ENCODE measurements at places on chromosomes 2 and 18. TPM values are rescaled to one million over a fixed set of nuclear protein-coding genes. Genes with fewer than 3 reads are reported as not detected.

The CYBRD1 gene
- 48.4 TPM for total RNA-seq

The PRSS56 gene
- total RNA-seq: not detected

The DOK6 gene
- 0.96 TPM for total RNA-seq

The CAPN14 gene
- total RNA-seq: 0.27 TPM

The POTEC gene
- not detected for total RNA-seq

The CROCC2 gene
- total RNA-seq: not detected

The CCDC138 gene
- total RNA-seq: 1.1 TPM

The SLC23A3 gene
- total RNA-seq: 0.58 TPM

The PPP1CB gene
- total RNA-seq: 461 TPM

The ARHGEF4 gene
- 5.3 TPM for total RNA-seq

The LONRF2 gene
- total RNA-seq: 19.0 TPM

All from left ventricle myocardium inferior (tissue), 1 donor.